ENCODE measurements at places on chromosomes 7 and 10. TPM values are rescaled to one million over a fixed set of nuclear protein-coding genes. Genes with fewer than 3 reads are reported as not detected.

DNA sequence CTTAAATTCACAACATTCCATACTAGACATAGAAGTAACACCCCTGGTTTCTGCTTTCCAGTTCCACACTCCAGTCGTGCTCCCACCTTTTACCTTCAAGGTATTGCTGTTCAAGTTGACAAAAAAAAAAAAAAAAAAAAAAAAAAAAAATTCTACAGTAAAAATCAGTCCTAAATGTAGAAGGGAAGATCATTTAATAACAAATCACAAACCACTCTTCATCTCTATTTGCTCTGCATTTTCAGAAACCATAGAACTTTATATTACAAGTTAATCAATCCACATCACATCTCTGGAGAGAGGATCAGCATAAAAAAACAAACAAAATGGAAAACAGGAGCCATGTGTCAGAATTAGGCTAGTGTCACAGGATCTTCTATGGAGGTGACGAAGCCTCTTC, 206.3 kb upstream of the KLF14 start:
- peak overlapping the region; percentile 77 for H3K4me3 ChIP-seq
- no peaks in the 10 kb centered on the region for H3K27me3 ChIP-seq

- no peak for DNase-seq
- H3K27me3 ChIP-seq, result no peaks in the 10 kb centered on the region
- H3K4me3 ChIP-seq, result no peak overlapping the region
- no peaks in the 10 kb centered on the region for H3K36me3 ChIP-seq
- no peak overlapping the region for H3K27ac ChIP-seq
These were observed 159.8 kb downstream of the FOXP2 start for GRCh38 chr7:114574384-114574783.

DNA sequence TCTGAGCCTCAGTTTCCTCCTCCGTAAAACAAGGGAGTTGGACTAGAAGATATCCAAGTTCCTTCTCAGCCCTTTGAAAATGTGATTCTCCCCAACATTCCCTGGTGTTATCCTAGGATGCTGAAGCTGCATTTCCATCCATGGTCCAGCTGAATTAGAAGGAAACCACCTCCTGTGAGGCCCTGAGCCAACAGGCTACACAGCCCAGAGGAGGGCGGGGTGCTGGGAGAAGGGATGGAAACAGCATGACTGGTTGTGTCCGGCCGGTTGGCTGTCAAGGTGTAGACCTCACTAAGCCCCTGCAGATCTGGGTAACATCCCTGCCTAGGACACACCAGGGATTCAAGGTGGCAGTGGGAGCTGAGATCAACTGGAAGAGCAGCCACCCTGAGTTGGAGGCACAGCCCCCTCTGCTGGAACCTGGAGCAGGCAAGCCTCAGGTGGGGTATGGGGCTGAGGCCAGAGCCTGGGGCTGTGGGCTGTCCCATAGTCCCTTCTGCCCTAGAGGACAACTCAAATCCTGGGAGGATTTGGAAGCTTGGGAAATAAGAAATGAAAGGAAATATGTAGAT, 72.0 kb downstream of the PAX2 start:
- H3K4me1 ChIP-seq, result no peaks in the 10 kb centered on the region
- H3K4me3 ChIP-seq, result no peak overlapping the region
- DNase-seq, result no peak
- H3K27ac ChIP-seq, result no peak overlapping the region

GRCh38 chr7:67251986-67252558, 255.4 kb downstream of the TYW1 start:
- H3K27me3 ChIP-seq, result no peaks in the 10 kb centered on the region
- H3K4me3 ChIP-seq, result no peak overlapping the region
- H3K4me1 ChIP-seq, result no peaks in the 10 kb centered on the region
- peaks cover 16% of the 10 kb centered on the region for H3K36me3 ChIP-seq

- no peak for DNase-seq
- no peak overlapping the region for H3K4me3 ChIP-seq
- H3K36me3 ChIP-seq, result no peaks in the 10 kb centered on the region
- no peak overlapping the region for H3K27ac ChIP-seq
- peaks cover 17% of the 10 kb centered on the region for H3K27me3 ChIP-seq
These were observed 11.3 kb downstream of the CPA2 start for GRCh38 chr7:130277763-130278643.

- no peak for DNase-seq
- H3K27ac ChIP-seq, result no peak overlapping the region
- peaks cover 8% of the 10 kb centered on the region for H3K36me3 ChIP-seq
- peaks cover 12% of the 10 kb centered on the region for H3K4me1 ChIP-seq
These were observed 39.1 kb upstream of the FGL2 start for GRCh38 chr7:77238703-77239136.

GRCh38 chr7:29864656-29865055, 58.3 kb downstream of the WIPF3 start:
- no peaks in the 10 kb centered on the region for H3K36me3 ChIP-seq
- H3K4me3 ChIP-seq, result no peak overlapping the region
- no peak overlapping the region for H3K27ac ChIP-seq
- DNase-seq, result no peak
- H3K27me3 ChIP-seq, result peaks cover 23% of the 10 kb centered on the region
- no peaks in the 10 kb centered on the region for H3K4me1 ChIP-seq

- H3K27me3 ChIP-seq, result peaks cover 4% of the 10 kb centered on the region
- H3K4me1 ChIP-seq, result peaks cover 8% of the 10 kb centered on the region
- no peak overlapping the region for H3K4me3 ChIP-seq
- peaks cover 2% of the 10 kb centered on the region for H3K36me3 ChIP-seq
- H3K27ac ChIP-seq, result no peak overlapping the region
- no peak for DNase-seq
These were observed 90.5 kb upstream of the FAM3C start for GRCh38 chr7:121486590-121486989.

- peaks cover 12% of the 10 kb centered on the region for H3K27me3 ChIP-seq
- H3K36me3 ChIP-seq, result no peaks in the 10 kb centered on the region
- H3K4me3 ChIP-seq, result no peak overlapping the region
- peaks cover 6% of the 10 kb centered on the region for H3K4me1 ChIP-seq
- H3K27ac ChIP-seq, result no peak overlapping the region
These were observed 251.7 kb downstream of the ZMYND11 start for GRCh38 chr10:386771-387592.

GRCh38 chr7:20402747-20403230, 72.1 kb downstream of the ITGB8 start:
- no peaks in the 10 kb centered on the region for H3K27me3 ChIP-seq
- no peaks in the 10 kb centered on the region for H3K4me1 ChIP-seq
- H3K4me3 ChIP-seq, result no peak overlapping the region
- no peaks in the 10 kb centered on the region for H3K36me3 ChIP-seq

DNA sequence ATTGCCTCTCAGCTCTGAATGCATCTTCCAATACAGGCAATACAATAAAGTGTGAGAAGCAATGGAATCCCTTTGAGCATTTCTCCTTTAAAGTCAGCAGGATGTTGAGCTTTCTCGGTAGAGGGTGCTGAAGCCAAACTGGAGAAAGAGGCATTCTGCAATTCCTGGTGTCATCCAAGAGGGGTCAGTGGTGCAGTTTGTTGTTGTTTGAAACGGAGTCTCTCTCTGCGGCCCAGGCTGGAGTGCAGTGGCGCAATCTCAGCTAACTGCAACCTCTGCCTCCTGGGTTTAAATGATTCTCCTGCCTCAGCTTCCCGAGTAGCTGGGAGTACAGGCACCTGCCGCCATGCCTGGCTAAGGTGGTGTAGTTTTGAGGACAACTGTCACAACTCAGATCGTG, 486.5 kb downstream of the CALN1 start:
- H3K4me1 ChIP-seq, result no peaks in the 10 kb centered on the region
- no peak overlapping the region for H3K4me3 ChIP-seq
- H3K27me3 ChIP-seq, result no peaks in the 10 kb centered on the region

- H3K36me3 ChIP-seq, result peaks cover 52% of the 10 kb centered on the region
- H3K4me3 ChIP-seq, result no peak overlapping the region
- no peaks in the 10 kb centered on the region for H3K27me3 ChIP-seq
- no peak for DNase-seq
- peak overlapping the region; percentile 59 for H3K27ac ChIP-seq
- H3K4me1 ChIP-seq, result peaks cover 44% of the 10 kb centered on the region
These were observed 18.1 kb downstream of the YWHAG start for GRCh38 chr7:76340617-76341131.

DNA sequence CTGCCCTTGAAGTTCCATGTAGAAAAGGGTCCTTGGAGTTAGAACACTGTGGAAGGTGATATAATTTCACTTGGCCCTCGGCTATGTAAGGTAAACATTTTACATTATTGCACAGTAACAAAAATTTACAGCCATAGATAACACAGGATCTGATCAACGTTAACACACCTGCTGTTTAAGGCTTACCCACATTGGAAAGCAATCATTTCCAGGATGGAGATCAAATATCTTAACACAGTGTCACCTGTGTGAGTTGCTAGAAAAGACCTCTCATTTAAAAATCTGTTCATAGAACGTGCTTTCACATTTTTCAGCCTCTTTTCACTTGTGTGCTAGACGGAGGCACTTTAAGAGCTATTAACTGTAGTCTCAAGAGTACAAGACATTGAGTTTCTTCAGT, 1.9 kb downstream of the TMEM229A start:
- peaks cover 7% of the 10 kb centered on the region for H3K4me1 ChIP-seq
- peaks cover 54% of the 10 kb centered on the region for H3K27me3 ChIP-seq
- H3K27ac ChIP-seq, result no peak overlapping the region

DNA sequence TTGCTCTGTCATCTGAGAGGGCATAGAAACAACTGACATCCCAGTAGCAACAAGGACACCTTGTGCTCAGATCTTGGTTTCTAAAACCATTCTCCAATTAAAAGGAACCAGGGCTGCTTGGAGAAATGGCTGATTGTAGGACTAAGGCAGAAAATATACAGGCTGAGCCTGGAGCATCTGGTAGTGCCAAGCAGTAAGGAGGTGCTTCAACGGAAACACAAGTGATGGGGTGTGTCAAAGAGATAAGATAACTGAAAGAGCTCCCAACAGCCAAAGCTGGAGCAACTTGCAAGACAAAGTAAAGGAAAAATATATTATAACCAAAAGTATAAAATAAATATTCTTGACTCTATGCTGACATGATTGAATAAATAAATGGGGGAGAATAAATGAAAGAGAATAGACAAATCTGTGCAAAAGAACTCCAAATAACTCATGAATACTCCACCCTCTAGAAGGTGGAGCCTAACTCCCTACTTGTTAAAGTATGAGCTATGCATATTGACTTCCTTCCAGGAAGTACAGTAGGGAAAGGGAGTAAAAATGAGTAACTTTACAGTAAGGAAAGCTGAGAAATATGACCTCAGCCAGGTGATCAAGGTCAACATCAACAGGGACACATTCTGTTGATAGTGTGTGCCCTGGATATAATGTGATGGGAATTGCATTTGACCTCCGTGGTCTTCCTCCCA, 162.4 kb downstream of the NOC3L start:
- no peak overlapping the region for H3K27ac ChIP-seq
- no peak for DNase-seq
- peaks cover 14% of the 10 kb centered on the region for H3K27me3 ChIP-seq

DNA sequence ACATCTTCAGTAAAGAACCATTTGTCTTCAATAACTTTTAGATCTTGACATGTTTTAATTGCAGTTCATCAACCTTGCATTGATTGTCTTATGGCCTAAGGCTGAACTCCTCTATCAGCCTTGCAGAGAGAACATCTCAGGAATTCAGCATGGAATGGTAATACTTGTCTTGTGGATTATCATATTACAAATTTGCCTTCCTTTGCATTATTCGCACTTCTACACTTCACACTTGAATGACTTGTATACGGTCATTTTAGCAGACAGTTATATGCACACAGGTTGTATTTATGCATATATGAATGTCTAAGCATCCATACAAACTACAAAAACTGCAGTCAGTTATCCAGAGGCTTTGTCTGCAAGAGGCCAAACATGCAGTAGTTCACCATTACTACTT, 31.7 kb downstream of the GPR85 start:
- no peak overlapping the region for H3K4me3 ChIP-seq
- H3K27ac ChIP-seq, result no peak overlapping the region
- peaks cover 8% of the 10 kb centered on the region for H3K27me3 ChIP-seq

DNA sequence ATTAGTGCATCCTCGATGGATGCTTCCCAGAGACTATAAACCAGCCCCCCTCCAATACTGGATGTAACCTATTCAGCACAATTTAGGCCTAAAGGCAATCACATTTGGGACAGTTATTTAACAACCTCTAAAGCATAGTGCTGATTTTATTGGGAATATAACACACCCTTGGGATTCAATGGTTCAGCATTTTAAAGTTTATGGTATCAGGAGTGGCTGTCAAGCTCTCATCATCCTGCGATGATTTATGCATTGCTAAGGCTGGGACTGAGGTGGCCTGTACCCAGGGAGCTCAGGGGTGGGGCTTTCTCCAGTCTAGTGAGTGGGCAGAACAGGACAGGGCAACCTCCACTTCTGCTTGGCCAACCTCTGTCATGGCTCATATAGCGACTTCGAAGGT, 464.9 kb downstream of the INHBA start:
- no peaks in the 10 kb centered on the region for H3K27me3 ChIP-seq
- no peaks in the 10 kb centered on the region for H3K36me3 ChIP-seq
- no peaks in the 10 kb centered on the region for H3K4me1 ChIP-seq

DNA sequence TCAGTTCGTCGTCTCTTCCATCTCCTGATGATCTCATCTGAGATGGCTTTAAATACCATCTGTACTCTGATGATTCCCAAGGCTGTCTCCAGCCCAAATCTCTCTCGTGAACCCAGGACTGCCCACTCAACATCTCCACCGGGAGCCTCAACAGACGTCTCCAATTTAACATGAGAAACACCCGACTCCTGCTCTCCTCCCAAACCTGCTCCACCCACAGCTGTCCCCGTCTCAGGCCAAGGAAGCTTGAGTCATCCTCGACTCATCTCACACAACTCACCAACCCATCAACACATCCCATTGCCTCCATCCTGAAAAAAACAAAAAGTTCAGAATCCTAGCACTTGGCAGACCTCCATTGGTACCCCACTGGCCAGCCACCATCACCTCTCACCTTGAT, 29.7 kb upstream of the CALN1 start:
- H3K4me1 ChIP-seq, result no peaks in the 10 kb centered on the region
- no peak overlapping the region for H3K27ac ChIP-seq
- H3K36me3 ChIP-seq, result no peaks in the 10 kb centered on the region
- no peak overlapping the region for H3K4me3 ChIP-seq

GRCh38 chr10:23405540-23405939, 33.3 kb upstream of the OTUD1 start:
- no peak for DNase-seq
- no peaks in the 10 kb centered on the region for H3K4me1 ChIP-seq
- H3K27me3 ChIP-seq, result no peaks in the 10 kb centered on the region
- no peak overlapping the region for H3K27ac ChIP-seq
- H3K4me3 ChIP-seq, result no peak overlapping the region

GRCh38 chr10:21705142-21705827, 171.3 kb downstream of the MLLT10 start:
- H3K27me3 ChIP-seq, result no peaks in the 10 kb centered on the region
- no peak for DNase-seq
- H3K27ac ChIP-seq, result no peak overlapping the region

TMEM229A gene
- not detected for total RNA-seq

CREB5 gene
- total RNA-seq, result not detected

EVX1 gene
- not detected for total RNA-seq

NPSR1 gene
- total RNA-seq, result not detected

ADAM22 gene
- total RNA-seq, result 5.8 TPM

ITIH2 gene
- total RNA-seq, result not detected

PRKG1 gene
- total RNA-seq, result not detected

DENND2A gene
- not detected for total RNA-seq

CYP3A5 gene
- total RNA-seq, result not detected

SERPINE1 gene
- total RNA-seq, result 0.29 TPM

MET gene
- 0.26 TPM for total RNA-seq
